ENCODE measurements at places on chromosomes 2 and 18.

GRCh38 chr2:17171446-17172049 lies 346.7 kb downstream of the RAD51AP2 start:
- peak; percentile 6 for DNase-seq

- no peak for DNase-seq
Measured at GRCh38 chr2:239668651-239669050, 267.8 kb upstream of the HDAC4 start.

DNA sequence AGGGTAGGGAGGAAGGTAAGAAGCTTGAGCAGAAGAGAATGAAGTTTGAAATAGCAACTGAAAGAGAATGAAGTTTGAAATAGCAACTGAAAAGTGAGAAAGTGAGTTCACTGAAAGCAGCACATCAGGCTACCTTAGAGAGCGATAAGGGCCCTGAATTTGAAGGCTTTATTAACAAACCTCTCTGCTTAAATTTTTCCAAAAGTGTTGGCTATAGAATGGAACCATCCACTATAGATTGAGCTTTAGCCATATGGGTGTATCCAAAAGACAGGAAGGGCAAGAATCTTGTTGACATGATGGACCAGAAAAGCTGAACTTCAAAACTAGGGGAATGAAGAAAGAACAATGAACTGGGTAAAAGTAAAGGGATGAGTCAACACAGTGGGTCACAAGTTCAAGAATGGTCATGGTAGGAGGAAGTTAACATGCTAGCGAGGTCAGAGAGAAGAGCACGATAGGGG lies 122.5 kb downstream of the ASXL3 start:
- DNase-seq, result no peak

GRCh38 chr18:57801325-57801724 lies 1.8 kb downstream of the ATP8B1 start:
- DNase-seq, result no peak

DNA sequence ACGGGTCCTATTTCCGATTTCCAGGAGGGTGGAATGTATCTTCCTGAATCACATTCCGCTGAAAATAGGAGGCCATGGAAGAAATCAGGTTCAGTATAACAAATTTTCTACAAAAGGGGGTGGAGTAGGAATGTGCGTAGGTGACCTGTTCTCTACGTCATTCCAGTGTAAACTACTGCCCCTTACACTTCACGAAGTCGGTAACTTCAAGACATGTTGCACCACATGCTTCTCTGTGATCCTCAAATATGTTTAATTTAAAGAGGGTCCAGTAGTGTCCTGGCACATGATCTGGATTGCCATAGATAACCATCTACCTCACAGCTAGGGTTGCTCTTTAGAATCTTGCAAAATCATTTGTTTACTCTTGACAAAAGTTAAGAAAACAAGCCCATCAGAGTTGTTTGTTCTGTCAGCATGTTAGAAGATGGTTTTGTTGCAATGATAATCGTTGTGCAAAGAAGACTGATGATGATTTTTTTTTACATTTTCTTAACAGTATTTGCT lies 7.5 kb upstream of the CPS1 start:
- DNase-seq, result no peak

- DNase-seq, result no peak
Measured at GRCh38 chr2:54639609-54640008, 83.9 kb upstream of the EML6 start.

DNA sequence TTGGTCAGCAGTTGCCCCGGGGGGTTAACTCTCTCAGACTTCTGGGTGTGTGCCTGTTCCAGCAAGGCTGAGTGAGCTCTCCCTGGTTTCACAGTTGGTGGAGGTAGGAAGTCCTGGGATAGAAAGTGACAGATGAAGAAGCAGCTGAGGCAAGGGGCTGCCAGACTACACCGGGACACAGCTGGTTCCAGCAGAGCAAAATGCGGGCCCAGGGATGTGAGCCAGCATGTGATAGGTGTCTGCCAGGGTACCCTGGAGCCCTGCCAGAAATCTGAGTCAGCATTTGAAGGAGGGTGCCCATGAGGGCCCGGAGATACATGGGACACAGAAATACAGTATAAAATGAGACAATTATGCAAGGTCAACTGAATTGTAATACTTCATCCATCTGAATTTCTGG lies 79.3 kb upstream of the LGALSL start:
- DNase-seq, result no peak

DNA sequence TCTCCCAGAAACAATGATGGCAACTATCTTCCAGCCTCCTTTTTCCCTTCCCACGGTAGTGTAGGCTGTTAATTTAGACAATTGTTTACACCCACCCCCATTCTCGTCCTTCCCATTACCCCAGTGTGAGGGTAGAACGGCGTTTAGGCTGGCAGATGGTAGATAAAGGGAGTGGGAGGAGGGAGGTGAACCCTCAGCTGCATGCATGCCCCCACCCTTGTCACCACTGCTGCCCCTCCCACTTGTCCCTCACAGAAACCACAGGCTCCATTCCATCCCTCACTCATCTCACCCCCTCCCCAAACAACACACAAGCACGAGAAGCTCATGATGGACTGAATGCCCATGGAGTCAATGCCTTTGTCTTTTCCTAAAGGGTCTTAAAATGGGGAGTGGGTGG lies 107.9 kb upstream of the PARD3B start:
- no peak for DNase-seq

- no peak for DNase-seq
Measured at GRCh38 chr2:189327879-189328847, 113.1 kb upstream of the WDR75 start.

DNA sequence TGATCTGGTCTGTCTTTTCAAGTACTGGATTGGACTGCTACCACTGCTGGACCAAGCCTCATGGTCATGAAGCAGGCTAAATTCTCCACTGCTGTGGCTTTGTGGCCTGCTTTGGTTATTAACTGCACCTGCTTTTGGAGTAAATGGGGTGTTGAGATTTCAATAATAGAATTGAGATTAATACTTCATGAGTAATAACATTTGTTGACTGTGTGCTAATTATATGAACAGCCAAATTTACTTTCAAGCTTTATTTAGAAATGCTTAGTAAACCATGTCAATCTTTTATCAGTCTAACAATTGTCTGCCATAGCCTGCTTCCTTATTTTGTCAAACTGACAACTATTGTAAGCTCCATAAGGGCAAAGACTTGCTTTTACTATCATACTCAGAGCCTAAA lies 27.4 kb upstream of the MTIF2 start:
- DNase-seq, result no peak

- DNase-seq, result no peak
Measured at GRCh38 chr2:99127981-99128380, 13.5 kb upstream of the C2orf15 start.

Data from hypothalamus (tissue), 51 donors.